ENCODE measurements at places on chromosomes 1 and 21. TPM values are rescaled to one million over a fixed set of nuclear protein-coding genes. Genes with fewer than 3 reads are reported as not detected.

Gene SRGAP2
- total RNA-seq = 125 TPM

Gene PPIAL4G
- 1.3 TPM for total RNA-seq

Gene AMY1B
- total RNA-seq = not detected

Gene HEYL
- total RNA-seq = 0.82 TPM

Gene RGS2
- total RNA-seq = 10.7 TPM

Gene ADAMTS1
- total RNA-seq = 13.0 TPM

Gene UMODL1
- 0.09 TPM for total RNA-seq

Gene CSF1
- total RNA-seq = 4.3 TPM

Gene NBPF26
- total RNA-seq = 30.5 TPM

Gene DENND2C
- 1.6 TPM for total RNA-seq

Gene SV2A
- 63.2 TPM for total RNA-seq

Gene PSEN2
- total RNA-seq = 23.0 TPM

Gene PADI4
- total RNA-seq = 0.09 TPM

Gene PLCH2
- 13.3 TPM for total RNA-seq

Gene RAB3B
- total RNA-seq = 22.4 TPM

Gene TMPRSS3
- 0.09 TPM for total RNA-seq

Gene AADACL4
- total RNA-seq = not detected

Gene GUCA2B
- total RNA-seq = not detected

Gene PWP2
- total RNA-seq = 11.7 TPM

Gene MPZ
- total RNA-seq = 1.1 TPM

Gene SPSB1
- 1.6 TPM for total RNA-seq

Gene SPRR1B
- not detected for total RNA-seq

All from cerebellum (tissue), 4 donors.